Amniotic stem cell (primary cell): ENCODE measurements at places on chromosomes 12 and 14.

- DNase-seq, result no peak
These were observed 4.2 kb downstream of the RNASE9 start for GRCh38 chr14:20556500-20557211.

- no peak for DNase-seq
These were observed 1186.3 kb upstream of the FLRT2 start for GRCh38 chr14:84343656-84344055.

- DNase-seq, result no peak
These were observed 696 bp upstream of the GPHN start for GRCh38 chr14:66507181-66507721.

DNA sequence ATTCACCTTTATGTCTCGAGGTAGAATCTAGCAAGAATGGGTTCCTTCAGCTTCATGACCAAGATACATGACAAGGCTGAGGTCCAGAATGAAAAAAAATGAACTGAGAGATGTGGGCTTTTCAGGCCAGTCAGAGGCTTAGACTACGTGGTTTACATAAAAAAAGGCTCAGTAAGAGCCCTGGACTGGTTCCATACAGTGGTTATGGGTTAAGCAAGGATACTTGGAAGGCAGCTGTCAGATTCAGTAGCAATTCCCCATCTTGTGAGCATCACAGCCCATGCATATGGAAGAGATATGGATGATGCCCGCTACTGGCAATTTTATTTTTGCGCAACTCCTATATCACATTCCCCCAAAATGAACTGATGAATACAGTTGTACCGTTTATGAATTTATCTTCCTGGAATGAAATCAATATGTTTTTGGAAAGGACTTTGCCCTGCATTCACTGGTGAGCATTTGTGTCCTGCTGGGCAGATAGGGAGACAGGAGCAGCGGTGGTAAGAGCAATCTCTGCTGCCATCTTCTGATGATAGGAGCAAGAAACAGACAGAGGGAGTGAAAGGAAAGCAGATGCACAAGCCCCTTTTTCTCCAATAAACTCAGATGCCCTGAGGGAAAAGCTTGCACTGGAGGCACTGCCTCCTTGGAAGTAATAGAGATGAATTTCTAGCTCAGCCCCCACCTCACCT is 280.4 kb downstream of the GALC start:
- DNase-seq, result no peak

DNA sequence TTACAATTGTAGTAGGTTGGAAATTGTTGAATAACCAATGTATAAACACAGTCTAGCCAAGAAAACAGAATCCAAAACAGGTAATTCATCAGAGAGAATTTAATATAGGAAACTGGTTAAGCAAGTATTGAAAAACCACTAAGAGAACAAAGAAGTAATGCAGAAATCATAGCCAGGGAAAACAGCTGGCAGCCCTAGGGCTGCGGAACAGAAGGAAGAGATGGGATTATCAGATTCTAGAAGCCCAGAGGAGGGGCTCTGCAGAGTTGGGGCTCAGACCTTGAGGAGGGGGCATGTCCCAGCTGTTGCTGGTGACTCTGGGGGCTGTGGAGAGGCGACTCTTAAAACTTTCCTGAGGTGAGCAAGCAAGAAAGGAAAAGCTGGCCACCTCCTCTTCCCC is 49.4 kb downstream of the CD9 start:
- no peak for DNase-seq

DNA sequence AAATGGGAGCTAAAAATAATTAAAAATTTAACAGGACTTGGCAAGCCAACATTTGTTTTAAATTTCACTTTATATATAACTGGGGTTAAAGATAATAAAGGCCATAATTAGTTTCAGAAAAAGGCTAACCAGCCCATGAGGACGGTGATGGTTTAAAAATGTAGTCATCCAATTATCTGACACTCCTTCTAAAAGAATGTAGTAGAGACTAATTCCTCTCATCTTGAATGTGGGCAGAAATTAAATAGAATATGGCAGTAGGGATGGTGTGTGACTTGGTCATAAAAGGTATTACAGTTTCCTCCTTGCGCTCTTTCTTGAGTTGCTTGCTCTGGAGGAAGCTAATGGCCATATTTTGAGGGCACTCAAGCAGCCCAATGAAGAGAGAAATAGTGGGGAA is 49.1 kb upstream of the PTPRB start:
- DNase-seq, result no peak

- peak; percentile 9 for DNase-seq
These were observed 10.4 kb upstream of the NOPCHAP1 start for GRCh38 chr12:104975587-104976343.

DNA sequence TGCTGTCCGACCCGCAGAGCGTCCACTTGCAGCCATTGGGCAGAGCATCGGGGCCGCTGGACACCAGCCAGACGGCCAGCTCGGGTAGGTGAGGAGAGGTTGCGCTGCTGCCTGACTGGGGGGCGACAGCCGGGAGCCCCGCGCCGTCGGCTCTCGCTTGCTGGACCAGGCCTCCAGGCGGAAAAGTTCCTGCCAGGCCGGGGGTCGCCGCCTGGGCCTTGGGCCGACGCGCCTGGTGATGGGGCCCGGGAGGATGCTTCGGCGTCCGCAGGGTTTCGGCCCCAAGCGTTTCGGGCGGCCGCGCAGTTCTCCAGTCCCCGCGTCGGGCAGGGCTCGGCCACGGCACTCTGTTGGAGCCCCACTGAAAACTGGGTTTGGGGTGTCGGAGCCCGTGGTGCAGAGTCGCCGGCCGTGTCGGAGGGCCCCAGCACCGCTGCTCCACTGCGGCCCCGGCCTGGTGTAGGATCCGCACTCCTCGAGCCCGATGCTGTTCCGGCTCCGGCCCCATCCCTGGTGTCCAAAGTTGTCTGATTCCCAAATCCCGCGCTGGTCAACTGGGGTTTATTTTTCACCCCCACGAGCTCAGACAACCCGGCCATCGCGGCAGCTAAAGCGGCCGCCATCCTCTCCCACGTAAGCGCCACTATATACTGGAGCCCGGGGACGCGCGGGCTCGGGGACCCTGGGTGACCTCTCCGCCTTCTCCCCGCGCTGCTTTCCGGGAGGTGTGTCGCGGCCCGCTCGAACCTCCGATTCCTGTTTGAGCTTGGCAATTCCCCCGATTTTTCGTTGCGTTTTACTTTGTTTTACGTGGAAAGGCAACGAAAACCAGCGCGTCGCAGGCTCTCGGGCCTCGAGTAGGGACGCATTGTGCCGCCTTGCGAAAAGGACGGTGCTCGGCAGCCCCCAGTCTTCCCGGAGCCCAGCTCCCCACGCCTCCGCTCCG is 872 bp downstream of the VSX2 start:
- no peak for DNase-seq

- DNase-seq, result no peak
These were observed 1.3 kb downstream of the RNASE6 start for GRCh38 chr14:20782280-20782890.

- DNase-seq, result peak; percentile 93
These were observed 15.5 kb upstream of the NTN4 start for GRCh38 chr12:95805864-95806671.

DNA sequence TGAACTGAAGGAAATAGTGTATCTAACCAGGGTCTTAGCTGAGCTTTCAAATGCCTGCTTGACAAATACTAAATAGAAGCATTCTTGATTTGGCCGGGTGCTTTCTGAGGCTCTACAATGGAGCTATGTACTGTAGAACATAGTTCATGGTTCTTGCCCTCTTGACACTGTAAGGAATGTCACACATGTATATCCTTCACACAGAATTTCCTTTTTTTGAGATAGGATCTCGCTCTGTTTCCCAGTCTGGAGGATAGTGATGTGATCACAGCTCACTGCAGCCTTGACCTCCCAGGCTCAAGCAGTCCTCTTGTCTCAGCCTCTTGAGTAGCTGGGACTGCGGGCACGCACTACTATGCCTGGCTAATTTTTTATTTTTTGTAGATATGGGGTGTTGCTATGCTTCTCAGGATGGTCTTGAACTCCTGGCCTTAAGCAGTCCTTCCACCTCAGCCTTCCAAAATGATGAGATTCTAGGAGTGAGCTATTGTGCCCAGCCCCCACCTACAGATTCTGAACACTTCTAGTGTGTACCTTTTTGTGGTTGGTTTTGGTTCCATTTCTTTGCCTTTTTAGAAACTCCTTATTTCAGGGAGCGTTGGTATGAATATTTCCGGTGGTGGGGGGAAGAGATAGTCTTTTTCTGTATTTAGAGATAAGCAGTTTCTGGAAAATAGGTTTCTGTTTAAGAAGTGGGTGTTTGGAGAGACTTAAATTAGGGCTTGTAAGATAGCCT is 4.2 kb downstream of the MLXIP start:
- no peak for DNase-seq

GRCh38 chr12:73057428-73057827 is 785.3 kb downstream of the TRHDE start:
- DNase-seq, result no peak

GRCh38 chr12:49030714-49031572 is 12.4 kb upstream of the PRKAG1 start:
- no peak for DNase-seq

DNA sequence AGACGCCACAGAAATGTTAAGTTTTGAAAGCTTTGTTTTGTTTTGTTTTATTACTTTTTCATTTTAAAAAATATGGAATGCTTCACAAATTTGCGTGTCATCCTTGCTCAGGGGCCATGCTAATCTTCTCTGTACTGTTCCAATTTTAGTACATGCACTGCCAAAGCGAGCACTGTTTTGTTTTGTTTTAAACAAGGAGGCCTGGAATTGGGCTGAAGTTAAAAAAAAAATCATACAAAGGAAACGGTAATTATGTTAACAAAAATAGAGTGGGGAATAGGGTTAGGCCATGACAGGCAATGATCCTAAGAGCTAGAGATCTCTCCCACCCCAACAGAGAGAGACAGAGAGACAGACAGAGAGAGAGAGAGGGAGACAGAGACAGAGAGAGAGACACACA is 57.0 kb downstream of the ZFP36L1 start:
- DNase-seq, result no peak

DNA sequence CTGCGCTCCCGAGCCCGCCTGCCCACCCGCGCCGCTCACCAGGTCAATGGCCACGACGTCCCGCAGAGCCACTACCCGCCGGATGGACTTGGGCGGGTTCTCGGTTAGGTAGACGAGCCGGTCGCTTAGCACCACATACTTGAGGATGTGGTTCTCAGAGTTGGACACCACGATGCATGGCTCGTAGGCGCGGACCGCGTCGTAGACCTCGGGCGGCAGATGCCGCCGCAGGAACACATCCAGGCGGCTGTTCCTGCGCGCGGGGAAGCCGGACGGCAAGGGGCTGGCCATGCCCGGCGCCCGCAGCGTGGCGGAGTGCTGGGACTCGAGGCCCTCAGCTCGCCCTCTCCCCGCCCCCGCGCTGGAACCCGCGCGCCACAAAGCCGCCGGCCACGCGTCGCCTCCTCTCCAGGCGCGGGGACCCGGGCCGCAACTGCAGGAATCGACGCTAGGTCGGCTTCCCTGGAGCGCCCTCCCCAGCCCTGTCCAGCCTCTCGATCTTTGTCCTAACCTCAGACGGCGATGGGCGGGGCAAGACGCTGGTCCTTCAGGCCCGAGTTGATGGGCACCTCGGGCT is at the start of gene C12orf56:
Gene C12orf56 (minus strand): TSS at position 484 of the 577 bp plus-strand sequence. CDS start 193 bp downstream, at position 291.
- no peak for DNase-seq

- no peak for DNase-seq
These were observed 41.2 kb upstream of the CRY1 start for GRCh38 chr12:107134558-107134957.

DNA sequence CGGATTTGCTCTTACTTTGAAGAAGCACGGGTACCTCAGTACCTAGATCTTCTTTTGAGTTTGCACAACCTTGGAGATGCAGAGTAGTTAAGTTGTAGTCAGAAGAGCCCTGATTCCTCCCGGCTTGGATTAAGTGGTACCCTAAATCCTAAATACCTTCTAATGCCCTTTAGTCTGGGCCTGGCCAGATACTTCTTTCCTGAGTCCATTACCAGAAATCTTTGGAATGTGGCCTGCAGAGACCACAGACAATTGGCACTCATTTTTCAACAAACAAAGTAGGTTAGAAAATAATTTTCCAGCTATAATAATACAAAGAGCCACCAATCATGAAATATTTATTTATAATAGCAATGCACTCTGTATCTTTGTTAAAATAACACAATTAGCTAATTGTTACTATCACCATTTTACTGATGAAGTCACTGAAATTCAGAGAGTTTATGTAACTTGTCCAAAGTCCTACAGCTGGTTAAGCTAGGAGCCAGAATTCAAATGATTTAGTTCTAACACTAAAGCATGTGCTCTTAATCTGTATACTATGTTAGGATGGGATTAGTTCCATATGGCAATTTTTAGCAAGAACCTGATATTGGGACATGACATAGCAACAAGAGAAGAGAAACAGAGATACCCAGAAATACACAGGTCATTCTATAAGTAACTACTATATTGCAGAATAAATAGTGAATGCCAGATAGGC is 132.1 kb upstream of the PDZRN4 start:
- DNase-seq, result no peak

DNA sequence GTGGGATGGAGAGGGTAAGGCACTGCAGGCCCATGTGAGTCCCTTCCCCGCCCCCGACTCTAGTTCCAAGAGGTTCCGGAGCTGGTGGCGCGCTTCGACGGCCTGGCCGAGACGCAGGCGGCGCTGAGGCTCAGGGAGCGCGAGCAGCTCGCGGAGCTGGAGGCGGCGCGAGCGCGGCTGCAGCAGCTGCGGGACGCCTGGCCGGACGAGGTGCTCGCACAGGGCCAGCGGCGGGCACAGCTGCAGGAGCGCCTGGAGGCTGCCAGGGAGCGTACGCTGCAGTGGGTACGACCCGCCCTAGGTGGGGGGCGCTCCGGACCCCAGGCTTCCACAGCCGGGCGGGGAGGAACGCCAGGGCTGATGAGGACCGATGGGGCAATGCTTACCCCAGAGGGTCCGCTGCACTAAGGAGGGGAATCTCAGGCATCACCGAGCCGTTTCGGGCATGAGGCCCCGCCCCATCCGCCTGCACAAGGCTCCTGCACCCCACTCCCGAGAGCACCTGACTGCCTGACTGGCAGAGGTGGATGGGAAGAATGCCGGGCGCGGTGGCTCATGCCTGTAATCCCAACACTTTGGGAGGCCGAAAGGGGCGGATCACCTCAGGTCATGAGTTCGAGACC is 4.9 kb downstream of the CFAP73 start:
- no peak for DNase-seq

- no peak for DNase-seq
These were observed 16.8 kb upstream of the ANKRD33 start for GRCh38 chr12:51871126-51871525.

GRCh38 chr14:49999826-50000379 is 107.0 kb downstream of the ARF6 start:
- no peak for DNase-seq

DNA sequence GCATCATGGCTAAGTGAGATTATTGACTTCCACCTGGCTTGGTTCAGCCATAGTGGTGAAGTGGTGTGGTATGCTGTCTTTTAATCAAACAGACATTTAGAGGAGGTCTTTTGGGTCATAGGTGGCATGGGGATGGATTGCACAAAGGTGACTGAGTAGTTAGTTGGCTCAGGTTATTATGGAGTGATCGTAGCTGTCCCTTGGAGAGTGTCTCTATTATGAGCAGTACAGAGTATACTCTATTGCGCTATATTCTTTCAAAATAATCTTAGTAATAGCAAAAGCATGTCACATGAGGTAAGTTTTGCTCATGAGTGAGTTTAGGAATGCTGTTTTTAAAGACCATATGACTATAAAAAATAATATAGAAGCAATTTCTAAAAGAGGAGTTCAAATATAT is 60.4 kb downstream of the RASSF8 start:
- no peak for DNase-seq

GRCh38 chr14:95273001-95273978 is 46.4 kb downstream of the CLMN start:
- DNase-seq, result no peak

- no peak for DNase-seq
These were observed 2.3 kb downstream of the KRT72 start for GRCh38 chr12:52598966-52599365.

- no peak for DNase-seq
These were observed 59.7 kb downstream of the SCFD1 start for GRCh38 chr14:30681752-30682355.

- no peak for DNase-seq
These were observed 13.1 kb upstream of the SMARCC2 start for GRCh38 chr12:56202366-56202765.
